ENCODE measurements at places on chromosomes 1 and 21.

DNA sequence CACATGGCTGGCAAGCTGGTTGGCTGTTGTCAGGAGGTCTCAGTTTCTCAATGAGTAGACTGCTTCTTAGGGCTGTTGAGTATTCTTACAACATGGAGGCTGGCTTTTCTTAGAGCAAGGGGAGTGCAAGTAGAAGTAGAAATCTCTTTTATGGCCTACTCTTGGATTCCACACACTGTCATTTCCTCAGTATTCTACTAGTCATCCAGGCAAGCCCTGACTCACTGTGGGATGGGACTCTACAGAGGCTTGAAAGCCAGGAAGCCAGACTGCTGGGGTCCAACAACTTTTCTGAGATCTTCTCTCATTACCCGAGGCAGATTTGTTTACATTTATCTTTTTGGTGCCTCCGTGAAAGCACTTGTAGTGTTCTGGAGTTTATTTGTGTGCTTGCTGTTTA, 196.2 kb upstream of the APP start:
- no peak for DNase-seq

DNA sequence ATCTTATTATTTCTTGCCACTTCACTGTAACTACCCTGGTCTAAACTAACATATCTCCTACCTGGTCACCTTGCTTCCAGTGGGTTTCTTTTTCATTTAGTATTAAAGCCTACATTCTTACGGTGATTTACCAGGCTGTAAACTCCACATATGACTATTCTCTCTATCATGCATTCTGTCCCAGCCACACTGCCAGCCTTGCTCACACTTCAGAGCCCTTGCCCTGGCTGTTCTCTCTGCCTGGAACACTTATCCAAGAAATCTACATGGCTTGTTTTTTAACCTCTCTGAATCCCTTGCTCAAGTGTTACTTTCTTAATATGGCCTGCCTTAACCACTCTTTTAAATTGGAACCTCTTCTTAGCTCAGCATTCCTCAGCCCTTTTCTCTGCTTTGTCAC, 212.7 kb downstream of the GPR52 start:
- no peak for DNase-seq

DNA sequence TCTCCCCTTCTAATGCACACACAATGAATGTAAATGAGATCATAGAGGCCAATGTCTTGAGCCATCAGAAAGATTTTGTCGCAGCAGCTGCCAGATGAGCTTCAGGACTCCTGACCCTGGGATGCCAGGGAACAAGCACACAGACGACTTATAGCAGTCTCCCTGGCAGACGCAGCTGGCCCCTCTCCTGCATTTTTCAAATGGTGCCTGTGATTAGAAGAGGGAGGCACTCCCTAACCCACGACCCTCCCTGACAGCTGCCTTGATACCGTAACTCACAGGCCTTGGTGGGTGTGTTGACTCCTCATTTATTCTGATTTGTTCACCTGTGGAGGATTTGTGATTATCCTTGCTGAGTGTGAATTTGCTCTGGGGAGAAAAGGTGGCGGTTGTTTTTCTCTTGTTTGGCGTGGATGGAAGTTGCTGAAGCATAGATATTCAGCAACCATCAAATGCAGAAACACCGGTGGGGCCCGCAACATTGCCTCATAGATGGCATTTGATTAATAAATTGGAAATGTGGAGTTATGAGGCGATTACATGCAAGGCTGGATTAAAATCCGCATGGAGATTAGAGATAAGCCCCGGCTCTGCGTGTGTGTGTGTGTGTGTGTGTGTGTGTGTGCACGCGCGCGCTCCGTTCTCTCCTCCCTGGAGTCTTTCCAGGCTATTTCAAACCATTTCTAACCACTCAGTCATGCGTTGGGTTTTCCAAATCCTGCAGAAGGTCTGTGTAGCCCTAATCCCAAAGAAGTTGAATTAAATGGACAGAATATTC, 2.1 kb upstream of the RD3 start:
- no peak for DNase-seq

DNA sequence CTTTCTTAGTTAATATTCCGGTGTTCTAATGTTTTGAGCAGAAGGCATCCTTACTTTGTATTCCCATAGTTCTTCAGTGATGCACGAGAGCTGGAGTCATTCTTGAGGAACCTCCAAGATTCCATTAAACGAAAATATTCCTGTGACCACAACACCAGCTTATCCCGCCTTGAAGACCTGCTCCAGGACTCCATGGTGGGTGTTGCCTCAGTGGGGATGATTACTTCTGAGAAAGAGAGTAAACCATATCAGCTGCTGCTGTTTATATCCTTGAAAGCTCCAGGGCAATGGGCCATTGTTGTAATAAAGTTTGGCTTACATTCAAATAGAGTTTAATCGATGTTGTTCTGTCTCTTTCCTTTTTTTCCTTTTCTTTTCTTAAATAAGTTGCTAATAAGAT, 93.1 kb downstream of the MACF1 start:
- DNase-seq = no peak

DNA sequence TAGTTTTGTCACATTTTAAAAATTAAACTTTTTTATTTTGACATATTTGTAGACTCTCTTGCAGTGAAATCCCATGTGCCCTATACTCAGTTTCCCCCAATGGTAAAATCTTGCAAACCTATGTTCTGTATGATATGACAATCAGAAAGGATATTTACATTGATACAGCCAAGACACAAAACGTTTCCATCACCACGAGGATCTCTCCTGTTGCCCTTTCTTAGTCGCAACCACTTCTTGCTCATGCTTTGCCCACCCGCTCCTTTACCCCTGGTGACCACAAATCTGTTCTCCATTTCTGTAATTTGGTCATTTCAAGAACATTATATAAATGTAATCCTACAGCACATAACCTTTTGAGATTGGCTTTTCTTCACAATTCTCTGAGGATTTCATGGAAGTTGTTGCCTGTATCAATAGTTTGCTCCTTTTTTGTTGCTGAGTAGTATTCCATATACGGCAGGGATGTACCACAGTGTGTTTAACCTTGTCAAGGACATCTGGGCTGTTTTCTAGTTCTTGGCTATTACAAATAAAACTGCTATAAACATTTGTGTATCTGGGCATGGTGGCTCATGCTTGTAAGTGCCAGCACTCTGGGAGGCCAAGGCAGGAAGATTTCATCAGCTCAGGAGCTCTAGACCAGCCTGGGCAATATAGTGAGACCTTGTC, 14.0 kb upstream of the BATF3 start:
- no peak for DNase-seq

- no peak for DNase-seq
Measured at GRCh38 chr1:55064861-55065263, 25.5 kb downstream of the PCSK9 start.

DNA sequence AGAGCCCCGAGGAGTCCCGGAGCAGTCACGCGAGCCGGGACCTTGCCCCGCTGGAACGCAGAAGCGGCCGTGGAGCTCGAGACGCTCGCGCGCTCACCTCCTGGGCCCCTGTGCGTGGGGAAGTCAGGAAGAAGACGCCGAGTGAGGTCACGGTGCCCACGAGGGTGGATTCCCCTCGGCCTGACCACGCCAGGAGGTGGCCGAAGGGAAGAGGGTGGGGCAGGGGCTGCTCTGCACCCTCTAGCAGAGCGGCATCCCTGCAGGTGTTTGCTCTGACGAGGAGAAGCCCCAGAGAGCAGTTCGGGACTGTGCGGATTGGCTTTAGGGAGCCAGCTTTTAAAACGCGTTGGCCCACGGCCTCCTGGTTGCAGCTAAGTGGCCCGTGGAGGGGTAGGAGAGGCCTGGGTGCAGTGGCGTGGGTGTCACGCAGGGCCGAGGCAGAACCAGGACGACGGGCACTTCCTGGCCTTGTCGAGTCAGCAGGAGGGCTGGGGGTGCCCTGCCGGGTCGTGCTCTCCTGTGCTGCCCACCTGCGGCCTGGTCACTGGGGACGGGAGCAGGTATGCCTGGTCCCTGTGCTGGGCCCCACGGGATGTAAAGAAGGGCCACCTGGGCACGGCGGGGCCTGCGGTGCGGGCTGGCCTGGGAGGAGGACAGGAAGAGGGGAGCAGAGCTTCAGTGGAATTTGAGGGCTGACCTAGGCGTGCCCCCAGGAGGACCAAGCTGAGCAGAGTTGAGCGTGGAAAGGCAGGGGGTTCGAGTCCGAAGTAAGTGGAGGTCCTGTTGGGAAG, 1.0 kb downstream of the PDXK start:
- DNase-seq = no peak

DNA sequence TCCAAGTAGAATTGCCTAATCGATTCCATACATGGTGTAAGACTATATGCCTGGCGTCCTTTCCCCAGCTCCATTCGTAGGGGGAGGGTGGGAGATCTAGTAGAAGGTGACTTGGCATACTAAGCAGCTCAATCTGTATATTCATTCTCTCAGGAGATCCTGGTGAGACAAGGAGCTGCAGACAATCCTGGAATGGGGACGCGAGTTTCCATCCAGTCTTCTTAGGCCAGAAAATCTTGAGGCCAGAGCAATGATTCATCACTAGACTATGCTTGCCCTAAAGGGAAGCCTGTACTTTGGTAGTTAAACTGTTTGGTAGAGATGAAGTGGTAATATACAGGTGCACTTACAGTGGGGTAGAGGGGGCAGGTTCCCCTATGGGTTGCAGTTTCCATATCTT, 468.7 kb downstream of the ADGRL2 start:
- no peak for DNase-seq

- no peak for DNase-seq
Measured at GRCh38 chr1:162939035-162939434, 78.1 kb upstream of the CCDC190 start.

GRCh38 chr21:46222436-46223116, 6.0 kb downstream of the LSS start:
- DNase-seq = no peak

DNA sequence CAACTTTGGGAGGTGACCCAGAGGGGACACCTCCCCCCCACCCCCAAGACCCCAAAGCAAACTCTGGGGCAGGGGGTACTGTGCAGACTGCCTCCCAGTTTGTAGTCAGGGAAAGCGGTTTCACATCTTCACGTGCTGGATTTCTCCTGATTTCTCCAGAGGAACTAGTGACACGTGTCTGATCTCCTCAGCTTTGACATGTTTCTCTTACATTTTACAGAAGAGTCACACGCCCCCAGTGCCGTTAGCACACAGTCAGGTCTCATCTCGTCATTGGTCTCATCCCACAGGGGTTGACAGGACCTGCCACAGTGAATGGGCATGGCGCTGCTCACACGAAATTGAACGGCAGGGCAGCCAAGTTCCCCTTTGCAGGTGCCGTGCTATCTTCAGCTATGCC, 11.8 kb downstream of the PDPN start:
- no peak for DNase-seq

DNA sequence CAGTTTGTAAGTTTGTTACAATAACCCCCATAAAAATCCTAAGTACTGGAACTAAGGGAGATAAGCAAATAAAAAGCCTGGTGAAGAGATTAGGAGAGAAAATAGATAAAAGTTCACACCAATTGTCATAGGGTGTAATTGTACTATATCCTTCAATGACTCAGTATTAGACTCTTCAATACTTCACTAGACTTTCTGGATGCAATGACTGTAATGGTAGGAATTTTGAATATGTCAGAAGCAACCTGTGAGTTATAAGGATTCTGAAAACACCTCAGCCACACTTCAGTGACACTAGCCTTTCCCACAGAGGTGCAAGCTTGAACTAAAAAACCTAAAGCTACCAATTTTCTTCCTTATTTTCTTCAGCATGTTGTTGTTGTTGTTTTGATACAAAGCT, 147.9 kb downstream of the PTGER3 start:
- DNase-seq = no peak

GRCh38 chr1:109637446-109637845, 17.8 kb downstream of the AMPD2 start:
- DNase-seq = no peak

DNA sequence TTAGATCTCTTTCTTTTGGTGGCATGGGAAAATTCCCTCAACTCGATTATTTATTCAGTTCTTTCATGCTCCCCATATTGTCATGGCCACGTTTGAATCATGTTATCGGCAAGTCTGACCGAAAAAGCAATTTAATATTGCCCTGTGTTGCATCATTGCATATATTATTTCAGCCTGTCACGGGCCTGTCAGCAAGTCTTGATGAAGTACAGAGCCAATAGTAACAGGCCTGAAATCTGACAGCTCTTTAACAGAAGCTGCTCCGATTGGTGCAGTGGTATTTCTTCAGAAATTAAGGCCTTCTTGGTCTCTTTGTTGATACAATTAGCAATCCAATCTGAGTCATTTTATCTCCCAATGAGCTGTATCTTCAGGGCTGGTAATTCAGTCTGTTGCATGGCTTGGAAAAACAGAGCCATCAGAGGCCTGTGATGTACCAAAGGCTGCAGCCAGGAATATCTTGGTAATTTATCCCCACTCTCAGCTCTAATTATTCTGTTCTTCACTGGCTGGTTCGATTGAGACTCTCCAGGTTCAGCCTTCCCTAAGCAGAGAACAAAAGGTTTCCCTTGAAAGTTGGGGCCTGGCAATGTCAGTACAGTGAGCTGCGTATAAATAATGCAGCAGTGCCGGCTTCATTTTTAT, 149.5 kb downstream of the FGGY start:
- DNase-seq = no peak

GRCh38 chr1:230103306-230104173, 36.5 kb downstream of the GALNT2 start:
- DNase-seq = no peak
